ENCODE measurements at places on chromosomes 7 and 10. TPM values are rescaled to one million over a fixed set of nuclear protein-coding genes. Genes with fewer than 3 reads are reported as not detected.

Gene STOX1
- 0.45 TPM for total RNA-seq

Gene CRTAC1
- total RNA-seq = 1.3 TPM

Gene SLC13A4
- not detected for total RNA-seq

Gene IKZF1
- not detected for total RNA-seq

Gene TRIL
- not detected for total RNA-seq

Gene CPA4
- total RNA-seq = 4.4 TPM
